ENCODE measurements at places on chromosomes 16 and 17.

GRCh38 chr17:8820311-8821010, 21.3 kb upstream of the MFSD6L start:
- no peak for DNase-seq

GRCh38 chr17:61280338-61280737, 119.3 kb upstream of the TBX2 start:
- no peak for DNase-seq

- DNase-seq: no peak
These were observed 25.6 kb downstream of the IGSF6 start for GRCh38 chr16:21626659-21627277.

DNA sequence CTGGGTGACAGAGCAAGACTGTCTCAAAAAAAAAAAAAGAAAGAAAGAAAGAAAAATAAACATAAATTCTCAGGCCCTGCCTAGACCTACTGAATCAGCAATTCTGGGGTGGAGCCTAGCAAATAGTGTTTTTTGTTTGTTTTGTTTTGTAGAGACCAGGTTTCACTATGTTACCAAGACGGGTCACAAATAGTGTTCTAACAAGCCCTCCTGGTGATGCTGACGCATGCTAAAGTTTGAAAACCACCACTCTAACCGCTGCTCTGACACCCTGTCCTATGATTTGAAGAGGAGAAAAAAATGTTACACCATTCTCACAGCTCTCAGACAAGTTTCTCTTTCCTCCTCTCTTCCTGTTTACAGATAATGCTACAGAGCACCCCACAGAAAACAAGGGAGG, 1.5 kb downstream of the MRPL10 start:
- DNase-seq: no peak

DNA sequence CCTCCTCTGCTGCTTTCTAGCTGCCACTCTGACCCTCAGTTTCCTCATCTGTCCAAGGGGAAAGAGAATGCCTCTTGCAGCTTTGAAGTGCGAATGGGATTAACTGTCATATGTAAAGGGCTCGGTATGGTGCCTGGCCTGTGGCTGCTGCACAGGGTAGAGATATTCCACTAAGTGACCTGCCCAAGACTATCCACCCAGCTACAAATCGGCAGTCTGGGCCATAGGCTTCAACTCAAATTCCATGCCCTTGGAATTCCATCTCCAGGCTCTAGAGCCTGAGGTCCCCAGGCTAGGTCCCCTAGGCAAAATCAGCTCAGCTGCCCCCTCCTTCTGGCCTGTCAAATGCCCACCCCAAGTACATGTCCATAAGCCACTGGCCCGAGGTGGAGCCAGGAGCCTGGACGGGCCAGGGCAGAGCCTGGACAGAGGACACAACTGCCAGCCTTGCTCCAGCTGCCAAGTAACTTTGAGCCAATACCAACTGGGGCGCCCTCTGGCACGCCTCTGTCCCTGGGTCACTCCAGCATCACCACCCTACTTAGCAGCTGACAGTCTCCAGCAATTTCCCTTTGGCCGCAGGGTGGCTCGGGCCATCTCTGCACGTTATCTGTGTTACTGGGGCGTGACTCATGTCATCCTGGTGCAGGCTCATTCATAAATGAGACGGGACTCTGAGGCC, 57.2 kb downstream of the SDK2 start:
- DNase-seq: no peak
